ENCODE measurements at places on chromosomes 5 and 9.

GRCh38 chr9:111610845-111611244 lies 11.4 kb upstream of the PTGR1 start:
- no peak for DNase-seq

GRCh38 chr9:126393876-126394275 lies 67.2 kb downstream of the MVB12B start:
- no peak for DNase-seq

- no peak for DNase-seq
Measured at GRCh38 chr5:32494827-32495226, 50.3 kb upstream of the ZFR start.

DNA sequence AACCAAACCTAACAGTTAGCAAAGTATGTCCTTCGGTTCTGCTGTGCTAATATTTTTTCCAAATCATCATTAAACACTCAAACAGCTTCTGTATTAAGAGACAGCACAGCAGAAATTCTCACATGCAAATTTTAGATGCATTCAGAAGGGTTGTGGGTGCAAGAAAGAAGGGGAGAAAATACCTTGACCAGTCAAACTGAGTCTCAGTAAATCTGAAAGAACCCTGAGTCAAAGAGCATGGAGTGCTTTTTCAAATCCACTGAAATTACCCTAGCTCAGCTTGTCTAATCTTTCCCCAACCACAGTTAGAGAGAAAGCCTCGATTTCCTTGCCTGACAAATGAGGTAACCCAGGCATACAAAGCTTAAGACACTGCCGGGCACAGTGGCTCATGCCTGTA lies 55.1 kb downstream of the RETREG1 start:
- DNase-seq: no peak

DNA sequence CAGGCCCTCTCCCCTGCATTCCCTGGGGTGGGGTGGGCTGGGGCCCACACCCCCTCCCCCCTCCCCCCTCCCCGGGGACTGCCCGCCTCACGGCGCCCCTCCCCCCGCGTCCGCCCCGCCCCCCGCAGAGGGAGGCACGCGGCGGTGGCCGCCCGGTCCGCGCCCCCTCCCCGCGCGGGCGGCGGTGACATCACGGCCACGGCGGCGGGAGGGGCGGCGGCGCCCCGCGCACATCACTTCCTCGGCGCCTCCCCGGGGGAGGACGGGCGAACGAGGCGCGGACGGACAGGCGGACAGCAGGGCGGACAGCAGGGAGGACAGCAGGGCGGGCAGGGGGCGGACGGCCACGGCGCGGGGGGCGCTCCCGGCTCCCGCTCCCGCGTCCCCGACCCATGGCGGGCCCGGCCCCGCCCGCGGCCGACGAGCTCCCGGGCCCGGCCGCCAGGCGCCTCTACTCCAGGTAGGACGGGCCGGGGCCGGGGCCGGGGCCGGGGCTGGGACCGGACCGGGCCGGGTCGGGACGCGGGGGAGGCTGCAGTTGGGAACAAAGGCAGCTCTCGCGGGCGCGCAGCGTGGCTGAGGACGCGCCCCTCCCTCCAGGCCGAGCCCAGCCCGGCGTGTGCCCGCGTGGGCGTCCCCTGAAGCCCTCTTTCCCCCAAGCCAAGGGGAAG lies at the start of gene GPSM1:
TSS of gene GPSM1 (plus strand) at position 236 of the 671 bp plus-strand sequence. CDS start at position 393, 157 bp downstream.
- DNase-seq: peak; percentile 31
